ENCODE measurements at places on chromosomes 4 and X. TPM values are rescaled to one million over a fixed set of nuclear protein-coding genes. Genes with fewer than 3 reads are reported as not detected.
A peak's percentile ranks its signal among the peaks of the same experiment; 100 is the strongest.

Gene OTC
- total RNA-seq = not detected

Gene UBE2A
- total RNA-seq = 42.2 TPM

Gene PASD1
- not detected for total RNA-seq

Gene IL21
- not detected for total RNA-seq

Gene TIMP1
- 505 TPM for total RNA-seq

Gene AGTR2
- total RNA-seq = not detected

Gene ITIH6
- not detected for total RNA-seq

DNA sequence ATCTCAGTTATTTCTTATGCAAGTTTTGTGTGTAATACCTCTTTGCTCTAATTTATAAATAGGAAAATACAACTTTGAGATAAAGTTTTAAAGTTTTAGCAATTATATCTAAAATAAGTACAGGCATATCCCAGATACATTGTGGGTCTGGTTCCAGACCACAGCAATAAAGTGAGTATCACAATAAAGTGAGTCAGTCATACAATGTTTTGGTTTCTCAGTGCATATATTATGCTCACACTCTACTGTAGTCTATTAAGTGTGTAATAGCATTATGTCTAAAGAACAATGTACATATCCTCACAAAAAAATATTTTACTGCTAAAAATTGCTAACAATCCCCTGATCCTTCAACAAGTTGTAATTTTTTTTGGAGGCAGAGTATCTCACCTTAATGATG is 49.2 kb downstream of the ANAPC10 start:
- DNase-seq = no peak

DNA sequence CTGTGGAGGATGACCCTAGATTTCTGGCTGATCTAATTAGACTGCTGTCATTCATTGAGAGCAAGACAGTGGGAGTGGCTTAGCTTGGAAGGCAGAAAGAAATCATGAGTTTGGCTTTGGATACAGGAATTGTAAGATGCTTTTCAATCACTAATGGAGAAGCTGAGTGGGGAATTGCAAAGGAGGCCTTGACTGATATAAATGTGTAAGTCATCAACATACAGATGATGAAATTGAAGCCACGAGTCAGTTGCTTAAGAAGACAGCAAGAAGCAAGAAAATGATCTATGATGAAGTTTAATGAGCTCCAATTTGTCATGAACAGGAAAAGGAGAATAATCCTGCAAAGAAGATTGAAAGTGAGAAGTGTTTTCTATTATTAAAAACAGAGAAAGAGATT is 136.7 kb upstream of the C1QTNF7 start:
- DNase-seq = peak; percentile 8

GRCh38 chr4:94519019-94519418 is 67.3 kb downstream of the PDLIM5 start:
- no peak for DNase-seq

- peak; percentile 89 for DNase-seq
These were observed 345.5 kb downstream of the ANK2 start for GRCh38 chr4:113394730-113395530.

- DNase-seq = peak; percentile 76
These were observed 523.1 kb downstream of the IQCM start for GRCh38 chr4:149292425-149293007.

- DNase-seq = no peak
These were observed 1.9 kb upstream of the AKAP17A start for GRCh38 chrX:1589356-1590130.

DNA sequence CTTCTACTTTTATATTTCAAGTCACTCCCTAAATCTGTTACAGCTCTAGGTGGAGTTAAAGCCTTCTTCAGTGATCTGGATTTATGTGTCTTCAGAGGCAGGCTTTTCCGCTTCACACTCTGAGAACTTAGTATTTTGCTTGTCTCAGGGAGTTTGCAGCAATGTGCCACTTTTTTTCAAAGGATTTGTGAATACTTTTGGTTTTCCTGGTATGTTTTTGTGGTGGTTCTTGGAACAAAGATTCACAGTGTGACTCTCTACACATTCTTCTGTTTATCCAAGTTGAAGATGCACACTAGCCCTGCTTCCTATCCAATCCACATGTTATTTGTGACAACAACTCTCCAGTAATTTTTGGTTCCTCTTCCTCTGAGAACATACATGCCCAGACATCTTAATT is 1253.7 kb downstream of the TECRL start:
- DNase-seq = no peak

DNA sequence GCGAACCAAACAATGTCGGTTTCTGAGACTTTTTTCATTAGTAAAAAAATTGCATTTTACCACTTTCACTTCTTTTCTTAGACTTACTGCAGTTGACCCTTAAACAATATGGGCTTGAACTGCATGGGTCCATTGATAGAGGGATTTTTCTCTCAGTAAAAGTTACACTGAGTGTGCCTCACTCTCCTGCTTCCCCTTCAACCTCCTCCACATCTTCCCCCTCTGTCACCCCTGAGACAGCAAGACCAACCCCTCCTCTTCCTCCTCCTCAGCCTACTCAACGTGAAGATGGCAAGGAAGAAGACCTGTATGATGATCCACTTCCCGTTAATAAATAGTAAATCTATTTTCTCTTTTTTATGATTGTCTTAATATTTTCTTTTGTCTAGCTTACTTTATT is 43.4 kb downstream of the TEC start:
- DNase-seq = no peak

GRCh38 chr4:40493160-40493559 is 136.5 kb downstream of the RBM47 start:
- DNase-seq = no peak

- no peak for DNase-seq
These were observed 67.2 kb downstream of the DIPK2B start for GRCh38 chrX:45133465-45133864.

DNA sequence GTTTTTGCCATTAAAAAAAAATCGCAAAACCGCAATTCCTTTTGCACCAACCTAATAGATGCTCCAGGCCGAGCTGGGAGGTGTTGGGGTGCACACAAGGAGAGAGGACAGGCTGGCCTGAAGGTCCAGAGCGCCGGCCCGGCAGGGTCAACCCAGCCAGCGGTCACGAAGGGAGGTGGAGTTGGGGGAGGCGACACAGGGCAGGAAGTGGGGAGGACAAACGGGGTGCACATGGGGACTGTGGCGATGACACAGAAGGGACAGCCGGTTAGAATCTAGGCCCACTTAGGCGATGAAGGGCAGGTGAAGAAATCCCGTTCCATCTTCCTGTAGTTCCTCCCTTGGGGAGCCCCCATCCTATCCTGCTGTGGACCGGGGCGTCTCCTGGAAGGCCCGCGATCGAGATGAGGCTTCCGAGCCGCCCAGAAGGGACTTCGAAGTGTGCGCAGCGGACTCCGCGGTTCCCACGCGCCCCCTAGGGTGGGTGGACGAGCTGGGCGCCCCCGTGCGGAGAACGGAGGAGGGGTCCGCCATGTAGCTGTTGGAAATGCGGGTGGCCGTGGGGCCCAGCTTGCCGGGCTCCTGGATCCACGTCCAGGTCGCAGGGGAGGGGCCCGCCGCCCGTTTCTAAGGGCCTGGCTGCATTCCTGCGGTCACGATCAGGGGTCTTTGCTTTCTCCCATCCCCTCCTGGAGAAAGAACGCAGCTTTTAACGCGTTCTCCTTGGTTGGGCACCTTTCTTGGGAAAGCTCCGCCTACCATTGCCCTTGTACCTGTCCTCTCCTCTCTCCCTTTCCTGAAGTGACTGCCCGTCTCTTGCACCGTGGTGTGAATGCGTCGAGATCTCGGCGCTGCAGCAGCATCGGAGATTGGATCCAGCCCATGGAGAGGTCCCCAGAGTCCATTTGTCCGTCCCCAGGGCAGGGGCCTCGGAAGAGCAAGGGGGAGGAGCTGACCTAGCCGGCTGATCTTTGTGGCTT is 17.0 kb upstream of the HPF1 start:
- DNase-seq = no peak

DNA sequence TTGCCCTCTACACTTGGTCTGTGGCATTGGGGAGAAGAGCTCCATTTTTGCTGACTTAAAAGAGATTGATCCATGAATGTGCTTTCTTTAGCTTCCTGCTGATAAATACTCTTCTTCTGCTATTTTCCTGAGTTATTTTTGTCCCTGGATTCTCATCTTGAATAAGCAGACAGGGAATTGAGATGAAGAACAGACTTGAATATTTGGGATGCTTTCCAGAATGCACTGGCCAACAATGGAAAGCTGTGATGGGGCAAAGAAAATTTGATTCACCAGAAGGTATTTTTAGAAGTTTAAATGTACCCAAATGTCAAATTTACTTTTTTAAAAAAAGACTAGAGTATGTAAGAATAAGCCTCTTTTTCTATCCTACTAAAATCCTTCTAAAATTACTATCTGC is 309.9 kb upstream of the PPP1R2C start:
- DNase-seq = no peak

DNA sequence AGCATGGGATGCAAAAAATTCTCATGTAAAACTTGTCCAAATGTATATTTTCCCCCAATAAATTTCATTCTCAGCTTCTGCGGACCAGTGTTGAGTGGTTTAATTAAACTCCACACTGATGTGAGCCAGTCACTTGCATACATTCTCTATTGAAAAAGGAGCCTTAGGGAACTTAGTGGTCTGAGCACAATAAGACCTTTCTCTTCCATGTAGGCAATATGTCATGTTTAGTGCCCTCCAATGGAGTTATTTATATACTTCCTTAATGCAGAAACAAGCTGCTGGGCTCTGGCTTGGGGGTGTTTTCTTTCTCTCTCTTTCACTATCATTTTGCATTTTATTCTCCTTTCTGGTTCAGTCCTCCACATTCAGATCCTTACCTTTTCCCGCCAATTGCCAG is 196.9 kb downstream of the ANAPC10 start:
- no peak for DNase-seq

DNA sequence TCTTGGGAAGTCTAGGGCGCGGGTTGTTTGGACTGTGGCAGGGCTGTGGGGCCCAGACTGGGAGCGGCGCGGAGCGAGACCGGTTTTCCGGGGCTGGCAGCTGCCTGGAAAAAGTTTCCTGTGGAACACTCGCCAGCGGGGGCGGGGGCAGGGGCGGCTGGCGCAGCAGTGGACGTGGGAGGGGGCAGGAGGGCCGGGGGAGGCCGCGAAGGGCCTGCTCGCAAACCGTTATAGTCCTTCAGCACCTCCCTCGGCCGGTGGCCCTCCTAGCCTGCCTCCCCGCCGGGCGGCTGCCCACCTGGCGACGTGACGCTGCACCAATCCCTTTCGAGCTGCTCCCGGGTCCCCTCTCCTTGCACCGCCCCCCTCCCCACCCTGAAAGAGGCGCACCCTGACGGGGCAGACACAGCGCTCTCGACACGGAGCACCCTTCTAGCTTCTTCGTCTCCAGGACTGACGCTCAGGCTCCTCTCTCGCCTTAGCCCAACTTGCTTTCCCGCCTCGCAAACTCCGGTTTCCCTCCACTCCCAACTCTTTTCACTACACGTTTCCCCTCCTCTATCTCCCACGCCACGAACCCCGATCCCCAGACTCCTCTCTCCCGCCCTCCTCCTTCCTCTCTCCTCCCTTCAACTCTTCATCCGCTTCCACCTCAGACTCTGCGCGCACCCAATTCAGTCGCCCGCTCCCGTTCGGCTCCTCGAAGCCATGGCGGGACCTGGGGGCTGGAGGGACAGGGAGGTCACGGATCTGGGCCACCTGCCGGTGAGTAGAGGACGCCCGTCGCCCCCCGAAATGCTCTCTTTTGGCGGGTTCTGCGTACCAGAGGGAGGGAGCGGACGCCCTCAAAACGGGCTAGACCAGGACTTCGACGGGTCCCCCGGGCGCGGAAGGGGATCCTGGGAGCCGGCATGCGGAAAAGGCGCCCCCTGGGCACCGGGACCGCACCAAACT is at the start of gene NRK:
Gene NRK (plus strand): TSS at position 402 of the 954 bp plus-strand sequence. CDS start 307 bp downstream, at position 709.
- DNase-seq = no peak

DNA sequence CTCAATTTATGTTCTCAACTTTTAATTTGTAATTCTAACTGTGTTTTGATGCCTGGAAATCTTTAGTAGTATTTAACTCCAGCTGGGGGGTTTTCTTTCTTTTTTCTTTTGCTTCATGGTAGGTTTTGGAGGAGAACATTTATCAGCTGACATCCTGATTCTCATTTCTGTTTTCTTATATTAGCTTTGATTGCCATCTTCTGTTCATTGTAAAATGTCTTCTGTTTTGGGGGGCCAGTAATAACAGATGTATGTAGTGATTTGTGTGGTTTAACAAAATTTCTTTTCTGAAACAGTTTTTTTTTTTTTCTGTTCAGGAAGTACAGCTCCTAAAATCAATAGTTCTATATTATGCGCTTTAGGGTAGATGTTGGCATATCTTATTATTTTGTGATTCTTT is 182.2 kb downstream of the GABRB1 start:
- DNase-seq = peak; percentile 28

- DNase-seq = peak; percentile 35
These were observed 17.1 kb upstream of the C1QTNF7 start for GRCh38 chr4:15410750-15411149.

GRCh38 chrX:19677121-19677520 is 161.8 kb upstream of the MAP3K15 start:
- no peak for DNase-seq

GRCh38 chr4:15781427-15782095 is 3.4 kb downstream of the CD38 start:
- DNase-seq = peak; percentile 28

GRCh38 chr4:119238068-119238722 is 25.7 kb downstream of the USP53 start:
- DNase-seq = no peak
